Endothelial cell (in vitro differentiated cells): ENCODE measurements at places on chromosomes 5 and 9.

DNA sequence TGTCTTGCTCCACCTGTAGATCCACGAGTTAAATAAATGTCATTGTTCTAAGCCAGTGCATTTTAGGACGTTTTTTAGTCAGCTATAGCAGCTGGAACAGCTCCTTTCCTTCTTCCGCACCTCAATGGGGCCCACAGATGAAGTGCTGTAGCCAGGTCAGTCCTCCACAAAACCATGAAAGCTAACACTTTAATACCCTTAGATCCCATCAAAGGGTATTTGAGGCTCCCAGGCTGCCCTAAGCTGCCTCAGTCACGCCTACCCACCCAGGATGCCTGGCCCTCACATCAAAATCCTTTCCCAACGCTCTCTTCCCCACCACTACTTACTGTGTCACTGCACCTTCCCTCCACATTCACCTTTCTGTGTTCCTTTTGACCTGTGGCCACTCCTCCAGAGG is 44.1 kb upstream of the ACO1 start:
- DNase-seq: no peak

DNA sequence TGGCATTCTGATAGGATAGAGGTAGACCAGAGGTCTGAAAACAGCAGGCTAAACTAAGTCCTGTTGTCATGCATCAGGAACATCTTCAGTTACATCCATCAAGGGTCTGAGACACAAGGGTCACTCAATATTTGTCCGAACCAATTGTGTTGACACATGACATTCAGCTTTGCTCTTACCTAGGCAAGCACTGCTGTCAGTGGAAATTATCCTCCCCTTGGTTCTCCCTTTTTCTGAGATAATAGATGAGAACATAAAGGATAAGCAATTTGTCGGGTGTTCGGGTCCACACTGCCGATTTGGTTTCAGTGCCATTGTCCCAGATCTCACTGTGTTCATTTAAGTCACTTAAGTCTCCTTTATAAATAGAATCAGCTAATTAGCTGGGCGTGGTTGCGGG is 148.3 kb upstream of the MSX2 start:
- DNase-seq: no peak

DNA sequence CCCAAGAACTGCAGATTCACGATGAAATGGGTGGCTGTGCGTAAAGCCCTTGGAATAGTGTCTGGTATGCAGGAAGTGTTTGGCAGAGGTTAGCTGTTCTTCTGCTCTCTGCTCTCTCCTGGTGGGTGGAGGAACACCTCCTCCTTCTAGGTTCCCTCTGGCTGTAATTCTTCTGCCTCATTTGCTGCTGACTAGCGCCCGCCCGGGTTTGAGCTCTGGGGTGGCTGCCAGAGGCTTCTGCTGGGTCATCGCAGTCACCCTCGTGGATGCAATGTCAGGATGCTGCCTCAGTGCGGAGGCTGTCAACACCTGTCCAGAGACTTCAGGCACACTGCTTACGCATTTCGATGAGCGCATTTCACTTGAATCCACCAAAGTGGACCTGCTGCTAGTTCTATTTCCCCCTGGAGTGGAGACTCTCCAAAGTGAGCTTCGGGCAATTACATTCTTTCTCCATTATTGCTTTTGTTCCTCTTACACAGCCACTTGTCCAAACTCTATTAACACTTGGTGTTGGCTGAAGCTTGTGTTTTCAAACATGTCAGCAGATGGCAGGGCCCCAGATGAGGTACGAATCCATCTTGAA is 11.7 kb downstream of the DOCK2 start:
- no peak for DNase-seq

DNA sequence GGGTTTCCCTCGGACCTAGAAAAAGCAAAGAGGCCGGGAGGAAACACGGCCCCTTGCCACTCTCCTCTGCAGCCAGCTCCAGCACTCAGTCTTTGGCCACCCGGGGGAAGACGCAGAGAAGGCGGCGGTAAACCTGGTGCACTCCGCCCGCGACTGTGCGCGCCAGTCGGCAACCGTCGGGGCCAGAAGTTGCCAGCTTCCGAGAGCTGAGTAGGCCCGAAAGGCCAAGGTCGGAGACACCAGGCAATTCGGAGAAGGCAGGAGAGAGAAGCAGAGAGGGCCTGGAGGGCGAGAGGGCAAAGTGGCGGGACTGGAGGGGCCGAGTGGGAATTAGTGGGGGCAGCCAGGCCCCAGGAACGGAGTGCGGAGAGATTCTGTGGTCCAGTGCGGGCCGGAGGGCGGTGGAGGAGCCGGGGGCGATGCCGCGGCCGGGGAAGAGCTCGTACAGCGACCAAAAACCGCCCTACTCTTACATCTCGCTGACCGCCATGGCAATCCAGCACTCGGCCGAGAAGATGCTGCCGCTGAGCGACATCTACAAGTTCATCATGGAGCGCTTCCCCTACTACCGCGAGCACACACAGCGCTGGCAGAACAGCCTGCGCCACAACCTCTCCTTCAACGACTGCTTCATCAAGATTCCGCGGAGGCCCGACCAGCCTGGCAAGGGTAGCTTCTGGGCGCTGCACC is at the start of gene FOXB2:
TSS of gene FOXB2 (plus strand) at position 420 of the 690 bp plus-strand sequence. CDS start at position 420, 0 bp downstream.
- DNase-seq: no peak

- DNase-seq: no peak
These were observed 151.0 kb downstream of the KIAA0825 start for GRCh38 chr5:94467346-94467953.

GRCh38 chr5:161850491-161850890 is 2.6 kb downstream of the GABRA1 start:
- DNase-seq: no peak

- DNase-seq: no peak
These were observed 759 bp downstream of the GEMIN5 start for GRCh38 chr5:154937186-154937717.
